ENCODE measurements at places on chromosomes 5 and 9.

DNA sequence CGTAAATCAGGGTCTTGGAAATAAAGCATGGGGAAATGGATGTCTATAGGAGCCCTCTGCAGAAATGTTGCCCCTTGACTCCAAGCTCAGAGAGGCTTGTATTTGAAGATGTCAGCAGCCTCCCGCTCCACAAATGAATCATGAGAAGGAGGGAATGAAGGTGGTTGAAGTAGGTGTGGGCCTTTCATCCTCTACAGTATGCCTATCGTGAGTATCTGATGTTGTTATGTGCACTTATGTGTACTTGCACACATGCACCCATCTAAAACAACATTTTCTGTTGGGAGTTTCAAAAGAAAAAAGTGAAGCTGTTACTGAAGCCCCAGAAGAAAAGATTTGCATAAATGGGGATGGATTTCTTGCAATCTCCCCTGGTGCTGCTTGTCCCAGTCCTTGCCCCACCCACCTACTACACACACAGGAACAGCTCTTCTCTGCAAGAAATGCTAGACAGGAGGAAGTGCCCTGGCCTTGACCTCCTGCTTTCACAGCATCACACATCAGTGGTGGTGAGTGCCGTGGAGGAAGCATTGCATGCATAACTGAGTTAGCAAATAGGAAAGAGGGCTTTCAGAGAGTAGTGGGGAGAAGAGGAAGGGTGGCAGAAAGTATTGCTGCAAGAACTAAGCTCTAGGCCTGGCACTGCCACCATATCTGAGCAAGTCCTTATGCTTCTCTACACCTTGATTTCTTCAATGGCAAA, 156.1 kb downstream of the SNX18 start:
- DNase-seq, result peak; percentile 87

DNA sequence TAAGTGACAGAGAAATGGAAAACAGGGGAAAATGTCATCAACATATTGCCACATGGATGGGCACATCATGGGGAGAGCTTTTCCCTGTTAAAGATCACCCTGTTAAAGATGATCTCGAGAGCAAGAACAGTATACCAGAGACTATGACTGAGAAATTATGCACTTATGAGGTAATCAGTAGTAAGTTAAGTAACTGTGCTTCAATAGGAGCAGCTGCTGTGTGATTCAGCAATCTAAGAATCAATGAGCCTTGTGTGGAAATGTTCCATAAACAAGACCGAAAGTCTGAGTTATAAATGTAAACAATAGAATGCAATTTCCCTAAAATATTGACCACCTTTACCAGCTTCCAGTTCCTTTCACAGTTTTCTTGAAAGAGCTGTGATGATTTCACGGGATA, 582.3 kb downstream of the CAAP1 start:
- DNase-seq, result no peak

DNA sequence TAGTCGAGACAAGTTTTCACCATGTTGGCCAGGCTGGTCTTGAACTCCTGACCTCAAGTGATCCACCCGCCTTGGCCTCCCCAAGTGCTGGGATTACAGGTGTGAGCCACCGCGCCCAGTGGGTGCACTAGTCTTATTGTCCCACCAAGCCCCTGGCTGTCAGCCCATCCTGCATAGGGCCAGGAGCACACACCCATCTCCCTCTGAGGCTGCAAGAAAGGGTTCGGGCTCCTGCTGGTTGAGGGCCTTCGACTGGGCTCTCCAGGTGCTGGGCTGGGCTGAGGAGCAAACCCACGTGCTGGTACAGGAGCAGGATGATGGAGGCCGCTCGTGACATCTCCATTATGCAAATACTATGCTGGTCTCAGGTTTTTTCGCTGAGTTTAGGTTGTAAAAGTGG, 25.1 kb upstream of the RNF130 start:
- DNase-seq, result no peak

GRCh38 chr5:83517072-83517687, 45.6 kb downstream of the VCAN start:
- no peak for DNase-seq

DNA sequence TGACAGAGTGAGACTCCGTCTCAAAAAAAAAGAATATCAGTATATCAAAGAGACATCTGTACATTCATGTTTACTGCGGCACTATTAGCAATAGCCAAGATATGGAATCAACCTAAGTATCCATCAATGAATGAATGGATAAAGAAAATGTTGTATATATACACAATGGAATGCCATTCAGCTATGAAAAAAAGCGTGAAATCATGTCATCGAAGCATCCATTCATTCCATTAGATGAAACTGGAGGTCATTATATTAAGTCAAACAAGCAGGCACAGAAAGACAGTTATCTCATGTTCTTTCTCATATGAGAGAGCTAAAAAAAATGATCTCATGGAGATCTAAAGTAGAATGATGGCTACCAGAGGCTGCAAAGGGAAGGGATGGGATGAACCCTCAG, 180.9 kb upstream of the TLX3 start:
- no peak for DNase-seq

GRCh38 chr9:24582146-24583126, 36.7 kb upstream of the IZUMO3 start:
- DNase-seq, result no peak

DNA sequence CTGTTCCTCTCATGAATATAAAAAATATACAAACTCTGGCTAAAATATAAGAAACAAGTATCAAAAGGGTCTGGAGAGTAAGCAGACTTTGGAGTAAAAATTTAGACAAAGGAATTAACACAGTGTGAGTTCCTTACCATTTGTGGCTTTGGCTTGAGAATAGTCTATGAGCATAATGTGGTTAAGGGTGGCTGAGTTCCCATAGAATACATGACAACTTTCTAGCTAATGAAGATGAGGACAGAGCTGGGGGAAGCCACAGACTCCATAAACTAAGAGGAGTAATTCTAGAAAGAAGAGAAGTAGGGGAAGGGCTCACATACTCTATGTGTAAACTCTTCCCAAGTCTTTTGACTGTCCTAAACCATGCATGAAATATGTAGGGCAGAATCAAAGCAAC, 79.4 kb downstream of the CAAP1 start:
- no peak for DNase-seq

- peak; percentile 50 for DNase-seq
Measured at GRCh38 chr9:129224618-129225489, 46.8 kb upstream of the IER5L start.

DNA sequence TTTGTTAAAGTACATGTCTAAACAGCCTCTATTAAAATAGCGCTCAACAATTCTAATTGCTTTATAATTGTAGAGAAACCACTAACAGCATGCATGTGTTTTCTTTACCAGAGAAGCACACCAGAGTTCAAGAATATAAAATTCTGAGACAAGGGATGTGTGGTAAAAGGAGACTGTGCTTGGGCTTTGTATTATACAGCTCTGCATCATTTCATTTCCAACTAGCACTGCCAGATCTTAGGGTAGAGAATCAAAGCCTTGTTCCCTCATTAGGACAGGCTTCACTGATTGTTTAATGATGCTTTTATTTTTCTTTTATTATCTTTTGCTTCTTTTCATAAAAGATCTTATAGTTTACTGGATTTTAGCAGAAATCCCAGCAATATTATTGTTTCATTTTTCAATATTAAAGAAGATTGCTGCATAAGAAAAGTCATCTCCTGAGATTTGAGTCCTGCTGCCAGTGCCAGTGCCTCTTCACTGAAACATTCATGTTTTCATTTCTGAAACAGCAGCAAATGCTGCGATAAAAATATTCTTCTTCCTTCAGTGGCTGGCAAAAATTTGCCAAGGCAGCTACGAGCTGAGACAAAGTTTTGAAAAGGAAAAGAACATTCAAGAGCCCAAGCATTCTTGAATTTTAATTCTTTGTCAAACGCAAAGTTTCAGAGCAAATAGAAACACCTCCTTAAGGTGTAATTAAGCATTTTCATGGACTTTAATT, 491.0 kb upstream of the PIK3R1 start:
- no peak for DNase-seq

- DNase-seq, result no peak
Measured at GRCh38 chr9:27436234-27436633, 87.9 kb upstream of the IFNK start.

DNA sequence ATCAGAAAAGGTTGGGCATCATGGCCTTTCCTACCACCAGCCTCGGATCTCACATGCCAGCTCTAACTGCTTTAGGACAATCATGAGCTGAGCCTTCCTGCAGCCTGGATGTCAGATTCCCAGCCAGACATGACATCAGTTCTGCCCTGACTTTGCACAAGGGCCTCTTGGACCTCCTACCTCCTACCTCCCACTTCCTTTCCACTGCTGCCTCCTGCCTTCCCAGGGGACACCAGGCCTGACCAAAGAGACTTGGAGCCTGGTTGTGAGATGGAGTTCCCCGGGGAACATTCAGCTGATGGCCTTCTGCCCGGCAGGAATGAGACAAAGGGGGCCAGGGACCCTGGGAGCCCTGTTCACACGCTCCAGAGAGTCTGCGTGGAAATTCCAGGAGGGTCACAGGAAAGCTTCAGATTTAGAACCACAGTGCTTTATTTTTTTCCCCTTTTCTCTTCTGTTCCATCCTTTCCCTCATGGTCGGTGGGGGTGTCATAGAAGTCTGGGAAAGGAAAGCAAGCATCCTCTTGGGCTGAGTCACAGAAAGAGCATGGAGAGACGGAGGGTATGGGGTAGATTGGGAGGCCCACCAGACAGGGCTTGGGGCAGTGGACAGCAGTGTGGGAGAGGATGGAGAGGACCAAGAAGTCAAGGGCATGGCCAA, 35.4 kb upstream of the IL17B start:
- peak; percentile 80 for DNase-seq

DNA sequence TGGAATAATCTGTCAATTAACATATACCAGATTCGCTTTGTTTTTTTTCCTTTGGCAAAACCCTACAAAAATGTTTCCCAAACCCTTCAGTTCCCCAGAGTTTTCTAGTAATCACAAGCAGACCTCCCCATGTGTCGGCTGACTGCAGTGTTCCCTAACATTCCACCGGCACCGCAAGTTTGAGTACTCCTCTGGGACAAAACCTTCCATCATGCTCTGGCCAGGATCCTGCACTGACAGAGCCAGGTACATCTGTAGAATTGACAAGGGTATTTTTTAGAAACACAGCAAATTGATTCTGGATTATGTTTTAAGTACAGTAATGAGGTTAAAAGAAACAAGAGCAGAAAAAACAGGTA, 174.7 kb downstream of the GAS1 start:
- no peak for DNase-seq

- no peak for DNase-seq
Measured at GRCh38 chr9:2758898-2759510, 41.7 kb downstream of the KCNV2 start.

DNA sequence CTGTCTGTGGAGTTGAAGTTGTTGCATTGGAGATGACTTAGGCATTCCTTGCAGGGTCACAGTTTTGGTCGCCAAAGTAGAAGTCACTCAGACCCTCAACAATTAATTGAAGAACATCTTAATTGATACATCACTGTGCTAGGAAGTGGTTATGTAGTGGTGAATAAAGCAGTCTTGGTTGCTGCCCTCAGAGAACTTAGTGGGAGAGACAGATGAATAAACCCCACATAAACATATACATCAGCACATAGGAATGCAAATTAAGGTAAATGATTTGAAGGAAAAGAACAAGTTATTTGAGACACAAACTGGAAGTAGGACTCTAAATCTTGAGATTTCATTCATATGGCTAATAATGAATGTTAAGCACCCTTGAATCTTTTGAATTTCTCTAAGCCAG, 25.7 kb downstream of the FAM174A start:
- no peak for DNase-seq

GRCh38 chr9:106084702-106085101, 390.4 kb downstream of the TMEM38B start:
- no peak for DNase-seq

DNA sequence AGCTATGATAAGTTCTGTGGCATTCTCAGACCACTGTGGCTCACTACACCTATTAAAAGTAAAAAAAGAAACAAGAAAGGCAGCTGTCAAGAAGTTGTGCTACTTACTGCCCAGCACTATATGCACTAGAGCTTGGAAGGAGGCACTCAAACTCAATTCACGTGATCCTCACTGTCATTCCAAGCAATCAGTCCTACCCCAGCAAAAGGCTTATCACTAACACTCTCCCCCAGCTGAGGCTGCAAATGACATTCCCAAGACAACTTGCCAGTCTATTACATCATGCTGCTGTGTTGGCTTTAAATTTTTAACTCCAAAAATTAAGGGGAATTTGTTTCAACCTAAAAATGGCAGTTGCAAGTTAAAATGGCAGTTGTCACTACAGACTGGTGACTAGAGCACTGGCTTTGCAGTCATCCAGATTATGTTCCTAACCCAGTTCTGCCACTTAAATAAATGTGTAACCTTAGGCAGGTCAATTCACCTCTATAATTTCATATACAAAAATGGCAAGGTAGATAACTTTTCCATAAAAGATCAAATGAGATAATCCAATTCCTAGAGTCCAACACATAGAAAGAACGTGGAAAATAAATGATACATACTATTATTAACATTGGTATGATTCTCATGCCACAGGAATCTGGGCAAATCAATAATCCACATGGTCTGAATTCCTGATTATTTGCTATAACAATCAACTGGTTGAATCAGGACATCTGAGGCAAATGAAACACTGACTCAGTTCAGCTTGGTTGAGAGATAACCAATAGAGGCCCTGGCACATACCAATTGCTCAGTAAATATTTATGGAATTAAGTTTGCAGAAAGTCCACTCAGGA, 52.4 kb downstream of the FBXW11 start:
- DNase-seq, result no peak

GRCh38 chr9:20043035-20043434, 254.2 kb upstream of the SLC24A2 start:
- DNase-seq, result no peak

- DNase-seq, result no peak
Measured at GRCh38 chr9:96382175-96382574, 1.3 kb downstream of the SLC35D2 start.

DNA sequence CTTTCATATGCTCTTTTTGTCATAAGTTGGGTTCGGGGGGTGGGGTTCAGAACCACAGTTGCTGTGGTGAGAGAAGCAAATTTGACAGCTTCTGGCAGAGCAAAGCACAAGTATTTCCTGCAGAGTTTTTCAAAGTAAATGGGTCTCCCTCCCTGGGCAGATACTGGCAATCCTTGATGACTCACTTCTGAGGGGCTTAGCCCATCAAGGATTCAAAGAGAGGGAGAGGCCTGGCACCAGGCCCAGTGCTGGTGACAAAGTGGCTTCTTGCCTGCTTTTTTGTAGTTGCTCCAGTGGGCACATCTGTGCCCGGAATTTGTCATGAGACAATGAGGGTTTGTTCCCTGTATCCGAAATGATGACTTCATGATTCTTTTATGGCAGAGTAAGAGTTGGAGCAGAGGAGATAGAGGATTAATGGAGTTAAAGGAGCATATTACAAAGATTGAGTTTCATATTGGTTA, 46.6 kb upstream of the TNC start:
- no peak for DNase-seq

DNA sequence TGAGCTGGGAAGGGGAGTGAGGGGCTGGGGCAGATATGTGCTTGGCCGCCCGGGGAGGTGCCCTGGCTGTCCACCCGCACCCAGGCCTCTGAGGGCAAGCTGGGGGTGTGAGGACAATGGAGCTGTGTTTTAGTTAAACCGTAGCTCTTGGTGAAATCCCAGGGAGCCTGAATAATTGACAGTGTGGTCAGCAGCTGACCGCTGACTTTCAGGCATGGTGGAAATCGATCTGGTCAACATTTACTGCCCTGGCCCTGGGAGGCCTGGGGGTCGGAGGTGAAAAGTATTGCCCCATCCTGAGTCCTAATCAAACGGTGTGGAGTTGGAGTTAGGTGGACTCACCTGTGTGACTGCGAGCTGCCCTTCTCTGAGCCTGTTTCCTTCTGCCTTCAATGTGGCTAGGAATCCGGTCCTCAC, 31.2 kb upstream of the CRB2 start:
- peak; percentile 14 for DNase-seq

GRCh38 chr9:131278702-131279111, 2.4 kb upstream of the FAM78A start:
- peak; percentile 65 for DNase-seq

Data from Right ventricle myocardium inferior (tissue), 1 donor.